ENCODE measurements at places on chromosomes 7 and 10. TPM values are rescaled to one million over a fixed set of nuclear protein-coding genes. Genes with fewer than 3 reads are reported as not detected.

DNA sequence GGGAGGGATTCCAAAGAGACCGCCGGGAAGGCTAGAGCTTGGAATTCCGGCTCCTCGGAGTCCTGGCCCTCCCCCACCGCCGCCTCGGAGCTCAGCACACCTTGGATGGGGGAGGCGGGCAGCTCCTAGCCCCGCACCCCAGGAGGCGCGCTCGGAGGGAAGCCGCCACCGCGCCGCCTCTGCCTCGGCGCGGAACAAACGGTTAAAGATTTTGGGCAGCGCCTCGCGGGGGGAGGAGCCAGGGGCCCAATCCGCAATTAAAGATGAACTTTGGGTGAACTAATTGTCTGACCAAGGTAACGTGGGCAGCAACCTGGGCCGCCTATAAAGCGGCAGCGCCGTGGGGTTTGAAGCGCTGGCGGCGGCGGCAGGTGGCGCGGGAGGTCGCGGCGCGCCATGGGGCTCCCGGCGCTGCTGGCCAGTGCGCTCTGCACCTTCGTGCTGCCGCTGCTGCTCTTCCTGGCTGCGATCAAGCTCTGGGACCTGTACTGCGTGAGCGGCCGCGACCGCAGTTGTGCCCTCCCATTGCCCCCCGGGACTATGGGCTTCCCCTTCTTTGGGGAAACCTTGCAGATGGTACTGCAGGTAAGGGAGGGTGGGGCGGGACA lies at the start of gene CYP26A1:
Gene CYP26A1, plus strand, starts transcription at position 355 of the 608 bp plus-strand sequence. Its CDS starts 42 bp downstream, at position 397.
- peak within 1 kb of the TSS; percentile 73 for H3K4me3 ChIP-seq
- no peak for DNase-seq
- peaks cover 31% of the 10 kb centered on the region for H3K27me3 ChIP-seq
- H3K4me1 ChIP-seq: peaks cover 21% of the 10 kb centered on the region
- no peak within 1 kb of the TSS for H3K27ac ChIP-seq

Gene GIMAP1
- 3.6 TPM for total RNA-seq

DNA sequence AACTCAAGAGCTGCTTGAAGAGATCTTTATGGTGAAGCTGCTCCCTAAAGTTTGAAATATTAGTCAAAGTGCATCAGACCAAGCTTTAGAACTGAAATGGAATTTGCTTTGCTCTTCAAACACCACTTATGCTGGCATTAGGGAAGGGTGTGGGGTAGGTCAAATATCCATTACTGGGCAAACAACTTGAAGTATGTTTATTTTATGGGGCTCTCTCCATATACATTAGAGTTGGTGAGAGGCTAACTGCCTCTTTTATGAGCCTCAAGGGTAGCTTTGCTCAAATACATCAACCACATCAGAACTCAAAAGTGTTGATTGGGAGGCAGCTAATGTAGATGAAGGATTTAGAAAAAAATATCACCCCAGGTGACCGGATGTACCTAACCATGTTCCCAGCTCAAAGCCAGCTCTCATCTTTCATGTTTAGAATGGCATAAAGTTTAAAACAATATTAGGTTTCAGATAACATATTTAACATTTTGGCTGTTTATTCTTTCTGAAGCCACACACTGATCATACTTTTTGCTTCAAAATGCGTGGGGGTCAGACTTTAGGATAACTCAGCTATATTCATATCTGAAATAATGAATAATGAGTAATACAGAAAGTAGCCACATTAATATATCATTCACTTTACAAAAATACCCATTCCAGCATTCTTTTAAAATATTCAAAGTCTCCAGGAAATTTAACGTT lies 318.6 kb downstream of the PTEN start:
- no peak overlapping the region for H3K4me3 ChIP-seq
- H3K27me3 ChIP-seq: peaks cover 1% of the 10 kb centered on the region
- no peaks in the 10 kb centered on the region for H3K36me3 ChIP-seq
- no peak for DNase-seq
- H3K4me1 ChIP-seq: no peaks in the 10 kb centered on the region

Gene HECW1
- 0.15 TPM for total RNA-seq

DNA sequence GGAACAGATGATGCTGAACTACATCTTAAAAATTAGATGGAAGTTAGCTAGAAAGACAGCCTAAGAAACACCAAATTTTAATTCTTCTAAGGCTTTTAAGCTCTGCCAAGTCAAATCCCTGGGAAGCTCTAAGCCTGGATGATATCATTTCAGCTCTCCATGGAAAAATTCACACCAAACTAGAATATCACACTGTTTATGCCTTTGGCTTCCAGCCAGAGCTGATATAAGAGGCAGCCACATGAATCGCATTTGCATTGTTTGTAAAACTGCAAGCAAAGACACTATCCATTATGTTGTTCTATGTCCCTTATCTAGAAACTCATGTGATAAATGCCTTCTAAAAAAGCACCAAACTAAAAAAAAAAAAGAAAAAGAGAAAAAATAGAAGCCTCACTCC lies 430.4 kb downstream of the GRID1 start:
- no peak overlapping the region for H3K4me3 ChIP-seq
- no peaks in the 10 kb centered on the region for H3K36me3 ChIP-seq
- no peak overlapping the region for H3K27ac ChIP-seq
- H3K27me3 ChIP-seq: peaks cover 4% of the 10 kb centered on the region

DNA sequence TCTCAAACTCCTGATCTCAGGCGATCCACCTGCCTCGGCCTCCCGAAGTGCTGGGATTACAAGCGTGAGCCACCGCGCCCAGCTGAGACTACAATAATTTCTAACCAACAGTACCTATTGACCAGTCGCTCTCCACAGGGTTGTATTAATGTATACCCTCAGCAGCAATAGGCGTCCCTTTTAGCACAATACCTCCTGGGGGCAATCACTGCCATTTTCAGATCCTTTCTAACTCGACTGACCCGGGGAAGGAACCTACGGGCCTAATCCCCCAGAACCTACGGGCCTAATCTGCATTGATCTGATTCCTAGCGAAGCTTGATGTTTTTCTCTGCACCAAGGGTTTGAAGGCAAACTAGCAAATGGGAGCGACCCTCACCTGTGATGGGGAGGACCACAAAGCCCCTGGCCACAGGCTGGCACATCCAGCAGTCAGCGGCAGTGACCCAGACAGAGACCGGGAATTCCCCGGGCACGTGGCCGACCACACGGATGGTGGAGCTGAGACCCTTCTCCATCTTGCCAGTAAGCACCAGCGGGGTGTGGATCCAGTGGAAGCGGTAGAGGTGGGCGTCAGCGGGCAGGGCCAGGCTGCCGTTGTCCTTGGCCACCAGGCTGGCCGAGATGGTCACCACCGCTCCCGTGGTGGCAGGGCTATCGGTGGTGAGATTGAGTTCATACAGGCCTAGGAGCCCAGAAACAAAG lies 6.9 kb downstream of the TMEM130 start:
- H3K4me1 ChIP-seq: no peaks in the 10 kb centered on the region
- peaks cover 3% of the 10 kb centered on the region for H3K27me3 ChIP-seq
- H3K36me3 ChIP-seq: peaks cover 4% of the 10 kb centered on the region
- DNase-seq: no peak
- no peak overlapping the region for H3K27ac ChIP-seq

Gene SLC39A12
- 0.10 TPM for total RNA-seq

DNA sequence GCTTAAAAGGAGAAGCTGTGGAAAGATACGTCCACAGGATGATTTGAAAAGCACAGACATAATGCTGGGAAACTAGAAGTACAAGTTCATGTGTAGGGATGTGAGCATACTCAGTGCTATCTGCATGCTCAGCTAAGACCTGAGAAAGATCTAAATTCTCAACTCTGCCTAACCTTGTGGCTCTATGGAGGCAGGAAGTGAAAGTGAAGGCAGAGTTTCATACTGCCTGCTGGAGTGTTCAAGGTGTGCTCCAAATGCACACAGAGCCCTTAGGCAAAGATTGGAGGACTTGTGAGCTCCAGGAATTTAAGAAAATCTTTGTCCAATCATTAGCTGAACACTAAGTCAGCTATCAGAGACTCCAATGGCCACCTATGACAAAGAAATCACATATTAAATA lies 190.9 kb downstream of the RNLS start:
- H3K4me1 ChIP-seq: no peaks in the 10 kb centered on the region
- no peaks in the 10 kb centered on the region for H3K36me3 ChIP-seq
- no peak overlapping the region for H3K27ac ChIP-seq

Gene RBM17
- total RNA-seq: 113 TPM

Gene PTN
- total RNA-seq: 1.7 TPM

DNA sequence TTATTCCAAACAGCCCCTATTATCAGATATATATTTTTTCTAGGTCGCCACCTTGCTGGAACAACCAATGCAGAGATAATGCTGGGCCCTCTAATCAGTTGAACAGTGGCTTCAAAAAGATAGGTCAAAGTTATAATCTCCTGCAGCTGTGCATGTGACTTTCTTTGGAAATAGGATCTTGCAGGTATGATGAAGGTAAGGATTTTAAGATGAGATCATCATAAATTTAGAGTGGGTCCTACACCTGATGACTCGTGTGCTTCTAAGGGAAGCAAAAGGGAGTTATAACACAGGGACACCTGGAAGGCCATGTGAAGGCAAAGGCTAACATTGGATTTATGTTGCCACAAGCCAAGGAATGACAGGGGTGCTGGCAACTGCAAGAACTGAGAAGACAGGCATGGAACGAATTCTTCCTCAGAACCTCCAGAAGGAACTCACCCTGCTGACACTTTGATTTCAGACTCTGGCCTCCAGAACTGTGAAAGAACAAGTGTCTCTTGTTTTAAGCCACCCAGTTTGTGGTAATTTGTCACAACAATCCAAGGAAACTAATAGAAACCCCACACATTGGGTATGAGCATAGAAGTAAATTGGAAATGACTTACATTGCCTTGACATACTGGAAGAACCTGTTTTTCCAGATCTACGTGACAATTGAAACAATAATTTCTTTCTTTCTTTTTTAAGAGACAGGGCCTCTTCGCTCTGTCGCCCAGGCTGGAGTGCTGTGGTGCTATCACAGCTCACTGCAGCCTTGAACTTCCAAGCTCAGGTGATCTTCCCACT lies 34.4 kb downstream of the CCDC71L start:
- no peaks in the 10 kb centered on the region for H3K36me3 ChIP-seq
- no peak overlapping the region for H3K4me3 ChIP-seq
- H3K27ac ChIP-seq: no peak overlapping the region

GRCh38 chr10:28180654-28181053 lies 122.2 kb downstream of the MPP7 start:
- peaks cover 9% of the 10 kb centered on the region for H3K4me1 ChIP-seq
- DNase-seq: no peak
- H3K27me3 ChIP-seq: no peaks in the 10 kb centered on the region
- H3K4me3 ChIP-seq: no peak overlapping the region
- H3K36me3 ChIP-seq: no peaks in the 10 kb centered on the region

DNA sequence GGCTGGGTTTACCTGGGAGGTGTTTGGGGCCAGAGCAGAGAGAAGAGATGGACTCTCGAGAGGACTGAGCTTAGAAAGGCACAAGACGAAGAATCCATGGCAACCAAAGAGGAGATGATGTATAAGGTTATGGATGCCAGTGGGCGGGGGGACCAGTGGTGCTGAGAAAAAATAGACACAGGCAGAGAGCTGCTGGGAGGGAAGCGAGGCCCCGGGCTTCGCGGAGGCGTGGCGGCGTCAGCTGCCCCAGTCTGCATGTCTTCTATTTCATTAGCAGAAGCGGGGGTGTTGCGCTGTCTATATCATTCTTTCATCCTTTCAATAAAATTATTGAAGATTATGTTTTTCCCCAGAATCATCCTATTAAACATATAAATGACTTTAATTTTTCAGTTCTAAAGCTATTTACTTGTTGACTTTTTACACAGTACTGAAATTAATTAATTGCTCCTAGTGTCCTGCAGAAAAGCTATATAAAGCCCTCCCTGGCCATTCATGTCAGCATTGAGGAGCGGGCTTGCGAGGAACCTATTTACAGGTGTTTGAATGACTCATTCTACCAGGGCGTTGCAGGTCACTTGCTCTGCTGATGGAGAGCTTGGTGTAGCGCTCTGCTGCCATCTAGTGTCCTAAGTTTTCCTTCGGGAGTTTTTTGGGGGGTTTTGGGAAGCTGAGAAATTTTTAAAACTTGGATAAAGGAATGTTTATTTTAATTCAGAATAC lies 42.9 kb upstream of the BHLHA15 start:
- H3K36me3 ChIP-seq: peaks cover 25% of the 10 kb centered on the region
- peaks cover 3% of the 10 kb centered on the region for H3K4me1 ChIP-seq
- H3K27me3 ChIP-seq: peaks cover 8% of the 10 kb centered on the region

- H3K4me1 ChIP-seq: peaks cover 3% of the 10 kb centered on the region
- H3K27me3 ChIP-seq: no peaks in the 10 kb centered on the region
- H3K4me3 ChIP-seq: no peak overlapping the region
- H3K27ac ChIP-seq: no peak overlapping the region
- no peak for DNase-seq
Observed at GRCh38 chr7:28169230-28169629, 11.4 kb downstream of the JAZF1 start.

- no peaks in the 10 kb centered on the region for H3K27me3 ChIP-seq
- no peaks in the 10 kb centered on the region for H3K4me1 ChIP-seq
- DNase-seq: no peak
- no peak overlapping the region for H3K4me3 ChIP-seq
Observed at GRCh38 chr7:11332186-11332864, 358.7 kb downstream of the PHF14 start.

- no peak overlapping the region for H3K4me3 ChIP-seq
- H3K36me3 ChIP-seq: peaks cover under 1% of the 10 kb centered on the region
- H3K4me1 ChIP-seq: no peaks in the 10 kb centered on the region
- H3K27ac ChIP-seq: no peak overlapping the region
- DNase-seq: no peak
Observed at GRCh38 chr7:11428877-11429581, 403.0 kb downstream of the THSD7A start.

GRCh38 chr10:16030562-16030961 lies 170.3 kb upstream of the MINDY3 start:
- no peak overlapping the region for H3K27ac ChIP-seq
- H3K36me3 ChIP-seq: no peaks in the 10 kb centered on the region
- H3K27me3 ChIP-seq: no peaks in the 10 kb centered on the region
- DNase-seq: no peak

- H3K4me3 ChIP-seq: no peak overlapping the region
- no peak overlapping the region for H3K27ac ChIP-seq
- H3K27me3 ChIP-seq: no peaks in the 10 kb centered on the region
- peaks cover 5% of the 10 kb centered on the region for H3K36me3 ChIP-seq
- DNase-seq: no peak
Observed at GRCh38 chr7:27793780-27794179, 53.8 kb downstream of the TAX1BP1 start.

DNA sequence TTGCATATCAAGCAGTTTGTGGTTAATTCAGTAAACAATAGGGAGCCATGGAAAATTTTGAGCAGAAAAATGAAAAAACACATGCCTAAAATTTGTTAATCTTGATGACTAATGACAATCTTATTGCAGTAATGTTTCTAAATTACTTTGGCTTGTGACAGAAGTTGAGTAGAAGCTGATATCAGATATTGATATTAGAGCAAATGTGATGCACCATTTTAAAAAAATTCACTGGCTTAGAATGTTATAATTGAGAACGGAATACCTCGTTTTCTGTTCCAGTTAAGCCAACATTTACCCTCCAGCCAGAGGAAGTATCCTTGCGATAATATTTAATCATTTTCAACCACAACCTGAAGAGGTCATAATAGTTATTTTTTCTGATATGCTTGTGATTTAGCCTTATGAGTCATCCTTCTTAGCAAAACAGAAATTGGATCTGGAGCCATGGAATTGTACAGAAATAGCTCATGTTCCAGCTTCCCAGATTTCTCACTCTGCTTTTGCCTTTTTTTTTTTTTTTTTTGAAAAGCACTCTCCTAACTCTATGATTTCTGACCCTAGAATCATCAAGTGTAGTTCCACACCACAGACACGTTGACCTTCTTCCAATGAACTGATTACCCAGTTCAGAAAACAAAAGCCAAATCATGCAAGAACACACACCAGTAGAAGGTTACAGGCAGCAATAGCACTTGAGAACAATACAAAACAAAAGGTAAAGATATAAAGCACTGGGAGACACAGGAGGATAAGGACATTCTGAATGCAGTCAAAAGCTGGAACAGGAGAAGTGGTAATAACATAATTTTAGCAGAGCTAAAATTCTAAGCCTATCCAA lies 96.8 kb upstream of the PHYHIPL start:
- no peaks in the 10 kb centered on the region for H3K27me3 ChIP-seq
- no peak overlapping the region for H3K4me3 ChIP-seq
- no peaks in the 10 kb centered on the region for H3K36me3 ChIP-seq
